ENCODE measurements at places on chromosomes 3 and 15.

DNA sequence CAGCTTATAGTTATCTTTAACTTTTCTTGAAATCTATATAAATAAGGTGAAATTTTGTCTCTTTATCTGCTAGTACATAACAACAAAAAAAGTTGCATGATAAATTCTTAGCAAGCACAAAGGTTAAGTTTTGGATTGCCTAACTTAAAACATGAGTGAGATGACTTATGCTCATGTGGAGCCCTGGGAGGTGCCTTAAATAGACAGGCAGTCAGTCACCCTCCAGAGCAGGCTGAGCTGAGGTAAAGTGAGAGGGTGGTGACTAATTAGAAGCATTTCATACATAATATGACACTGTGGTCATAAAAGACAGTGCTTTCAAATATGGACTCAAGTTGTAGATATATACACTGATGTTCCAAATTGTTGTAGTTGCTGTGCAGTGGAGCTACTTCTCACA lies 14.6 kb upstream of the MME start:
- no peak for DNase-seq

DNA sequence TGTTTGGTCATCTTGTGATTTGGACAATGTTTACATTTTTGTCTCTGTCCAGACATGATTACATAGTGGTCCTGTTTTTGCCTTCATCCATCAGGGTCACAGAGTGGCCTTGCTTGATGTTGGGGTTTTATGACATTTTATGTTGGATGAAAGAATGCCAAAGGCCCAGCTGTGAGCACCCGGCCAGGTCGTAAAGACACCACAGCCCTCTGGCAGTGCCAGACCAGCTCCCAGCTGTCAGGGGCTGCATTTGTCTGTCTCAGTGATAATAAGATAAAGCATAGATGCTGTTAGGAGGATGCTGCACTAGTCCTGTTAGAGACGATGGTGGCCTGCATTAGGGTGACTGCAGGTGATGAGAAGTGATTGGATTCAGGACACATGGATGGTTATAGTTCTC lies 117.5 kb downstream of the FAM174B start:
- no peak for DNase-seq

GRCh38 chr15:43887901-43888300 lies 61.1 kb downstream of the WDR76 start:
- no peak for DNase-seq

DNA sequence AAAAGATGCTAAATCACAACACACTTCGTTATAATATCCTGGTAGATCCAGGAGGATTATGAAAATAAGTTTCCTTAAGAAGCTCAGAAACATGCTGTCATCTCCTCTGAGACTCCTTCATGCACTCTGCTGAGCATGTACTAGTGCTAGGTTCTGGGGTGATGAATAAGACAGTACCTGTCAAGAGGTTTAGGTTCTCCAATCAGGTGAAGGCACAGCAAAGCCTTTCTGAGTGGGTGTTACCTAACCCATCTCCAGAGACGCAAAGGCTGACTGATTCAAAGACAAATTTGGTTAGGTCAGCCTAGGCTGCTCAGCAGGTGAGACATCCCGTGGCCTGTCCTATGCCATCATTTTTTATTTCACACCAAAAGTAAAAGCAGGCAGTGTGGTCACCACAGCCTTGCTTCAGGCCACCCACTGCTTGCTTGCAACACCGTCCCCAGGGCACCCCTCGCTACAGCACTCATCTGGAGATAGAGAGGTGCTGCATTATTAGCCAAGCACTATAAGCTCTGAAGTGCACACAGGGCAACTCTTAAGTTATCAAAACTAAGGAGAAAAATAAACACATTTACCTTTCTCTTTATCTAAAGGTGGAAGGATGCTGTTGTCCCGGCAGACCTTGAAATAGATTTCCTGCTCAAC lies 117.2 kb downstream of the TJP1 start:
- DNase-seq: no peak

- no peak for DNase-seq
Measured at GRCh38 chr3:60933824-60934223, 317.4 kb downstream of the FHIT start.

GRCh38 chr15:82105451-82106215 lies 59.8 kb upstream of the MEX3B start:
- DNase-seq: no peak

GRCh38 chr3:128235207-128235926 lies 82.1 kb downstream of the EEFSEC start:
- no peak for DNase-seq

DNA sequence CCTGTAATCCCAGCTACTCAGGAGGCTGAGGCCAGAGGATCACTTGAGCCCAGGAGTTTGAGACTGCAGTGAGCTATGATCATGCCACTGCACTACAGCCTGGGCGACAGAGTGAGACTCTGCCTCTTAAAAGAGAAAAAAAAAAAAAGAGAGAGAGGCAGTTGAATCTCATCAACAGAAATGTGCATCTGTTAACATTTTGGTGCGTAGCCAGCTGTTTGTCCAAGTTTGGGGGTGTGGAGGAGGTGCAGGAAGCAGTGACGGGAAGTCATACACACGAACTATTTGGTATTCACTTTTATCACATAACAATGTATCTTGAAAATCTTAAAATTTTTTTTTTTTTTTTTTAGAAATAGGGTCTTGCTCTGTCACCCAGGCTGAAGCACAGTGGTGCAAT lies 18.2 kb upstream of the CEMIP start:
- no peak for DNase-seq

DNA sequence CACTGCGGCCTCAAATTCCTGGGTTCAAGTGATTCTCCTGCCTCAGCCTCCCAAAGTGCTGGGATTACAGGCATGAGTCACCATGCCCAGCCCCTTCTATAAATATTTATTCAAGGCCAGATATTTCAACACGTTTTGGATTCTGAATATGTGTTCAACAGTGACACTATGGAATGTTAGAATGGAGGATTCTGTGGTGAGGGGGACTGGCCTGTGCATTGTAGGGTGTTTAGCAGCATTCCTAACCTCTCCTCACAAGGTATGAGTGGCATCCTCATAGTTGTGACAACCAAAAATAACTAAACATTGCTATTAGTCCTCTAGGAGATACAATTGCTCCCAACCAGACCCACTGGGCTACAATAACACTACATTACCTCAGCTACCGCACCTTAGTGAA lies 104.0 kb upstream of the ATP10A start:
- DNase-seq: no peak

DNA sequence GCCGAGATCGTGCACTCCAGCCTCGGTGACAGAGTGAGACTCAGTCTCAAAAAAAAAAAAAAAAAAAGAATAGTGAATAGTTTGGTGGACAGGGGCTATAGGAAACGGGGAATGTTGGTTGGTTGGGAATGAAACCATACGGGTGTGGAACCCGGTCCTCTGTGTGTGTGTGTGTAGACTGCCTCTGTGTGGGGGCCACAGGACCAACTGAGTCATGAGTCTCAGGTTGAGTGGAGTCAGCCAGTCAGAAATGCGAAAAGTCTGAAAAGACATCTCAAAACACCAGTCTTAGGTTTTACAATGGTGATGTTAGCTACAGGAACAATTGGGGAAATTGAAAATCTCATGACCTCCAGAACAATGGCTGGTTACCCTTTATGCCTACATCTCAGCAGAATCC lies 44.5 kb downstream of the ZDHHC19 start:
- no peak for DNase-seq

DNA sequence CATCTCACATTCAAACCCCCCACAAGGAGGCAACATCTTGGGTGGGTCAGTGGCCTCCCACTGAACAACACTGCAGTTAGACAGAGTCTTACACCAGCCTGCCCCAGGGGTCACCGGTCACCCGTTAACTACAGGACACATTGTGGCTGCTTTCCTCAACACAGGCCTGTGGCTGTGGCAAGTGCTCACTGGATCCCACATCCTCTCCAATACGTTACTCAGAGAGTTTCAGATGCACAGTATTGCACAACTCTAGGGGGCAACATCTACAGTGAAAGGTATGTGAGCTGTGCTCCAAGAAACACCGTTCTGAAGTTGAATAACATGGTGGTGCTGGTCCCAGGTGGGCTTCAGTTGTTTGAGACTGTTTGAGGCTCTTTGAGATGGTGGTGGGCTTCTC lies 41.0 kb downstream of the CTDSPL start:
- DNase-seq: no peak

DNA sequence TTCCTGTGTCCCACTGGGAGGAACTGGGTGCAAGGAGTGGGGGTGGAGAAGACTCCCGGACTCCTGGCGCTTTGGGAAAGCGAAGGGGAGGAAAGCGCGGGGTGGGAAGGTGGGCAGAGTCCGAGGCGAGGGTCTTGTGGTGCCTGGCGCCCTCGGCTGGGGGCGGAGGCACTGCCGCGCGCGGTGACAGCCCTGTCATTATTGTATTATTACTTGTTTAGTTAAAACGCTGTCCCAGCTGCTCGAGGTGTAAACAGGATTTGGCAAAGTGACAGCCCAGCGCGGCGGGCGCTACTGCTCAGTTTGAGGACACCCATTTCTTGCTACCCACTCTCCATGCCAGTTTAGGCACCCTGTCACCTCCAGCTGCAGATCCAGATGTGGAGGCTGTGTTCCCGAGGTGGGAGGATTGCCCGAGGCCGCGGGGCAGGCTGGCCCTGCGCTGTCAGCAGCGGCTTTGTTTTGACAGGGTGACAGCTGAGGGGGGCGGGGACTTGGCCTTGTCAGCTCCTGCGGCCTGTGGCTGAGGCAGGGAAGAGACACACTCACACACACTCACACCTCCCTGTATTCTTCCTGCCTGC lies 1.0 kb downstream of the KAT2B start:
- no peak for DNase-seq

DNA sequence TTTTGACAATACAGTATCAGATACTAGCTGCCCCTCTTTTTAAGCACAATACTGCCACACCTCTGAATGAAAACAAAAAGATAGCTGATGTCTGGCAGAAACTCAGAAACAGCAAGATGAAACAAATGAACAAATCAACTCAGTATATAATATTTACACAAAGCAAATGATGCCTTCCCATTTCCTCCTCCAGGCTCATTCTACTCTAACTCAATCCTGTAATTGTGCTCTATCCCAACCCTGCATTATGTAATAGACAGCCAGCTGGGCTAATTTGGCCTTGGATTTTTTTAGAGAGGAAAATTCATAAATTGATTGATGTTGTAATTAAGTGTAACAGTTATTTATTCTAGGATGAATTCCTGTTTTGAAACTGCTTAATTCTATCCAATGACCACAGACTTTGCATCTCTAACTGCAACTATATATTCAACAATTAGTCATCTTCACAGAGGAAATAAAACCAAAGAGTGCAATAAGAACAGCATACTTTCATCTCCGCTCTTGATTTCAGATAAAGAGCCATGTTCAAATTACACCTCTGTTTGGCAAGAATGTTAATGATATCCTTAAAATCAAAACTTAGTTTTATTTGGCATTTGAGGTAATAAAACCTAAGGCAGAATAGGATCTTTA lies 6.1 kb downstream of the ATG3 start:
- no peak for DNase-seq

DNA sequence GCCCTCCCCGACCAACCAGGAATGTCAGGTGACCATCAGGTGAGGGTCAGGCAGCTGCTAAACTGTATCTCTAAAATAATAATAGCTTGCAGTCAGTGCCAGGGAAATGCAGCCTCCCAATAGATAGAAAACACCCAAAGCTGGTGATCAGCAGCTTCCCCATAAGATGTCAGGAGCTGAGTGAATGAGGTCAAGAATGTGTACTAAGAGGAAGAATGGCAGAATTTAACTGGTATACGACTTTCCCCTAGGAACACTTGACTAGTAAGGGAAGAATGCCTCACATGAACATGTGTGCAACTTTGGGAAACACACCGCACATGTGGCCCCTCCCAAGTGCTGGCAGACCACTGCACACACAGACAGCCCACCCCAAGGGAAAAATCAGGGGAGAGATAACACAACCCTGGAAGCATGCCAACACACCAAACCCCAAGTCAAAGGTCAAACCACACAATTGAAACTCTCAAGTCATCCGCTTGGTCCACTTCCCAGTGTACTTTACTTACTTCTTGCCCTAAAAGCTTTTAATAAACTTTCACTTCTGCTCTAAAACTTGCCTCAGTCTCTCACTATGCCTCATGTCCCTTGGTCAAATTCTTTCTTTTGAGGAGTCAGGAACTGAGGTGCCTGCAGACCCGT lies 806.5 kb downstream of the OTOL1 start:
- no peak for DNase-seq

DNA sequence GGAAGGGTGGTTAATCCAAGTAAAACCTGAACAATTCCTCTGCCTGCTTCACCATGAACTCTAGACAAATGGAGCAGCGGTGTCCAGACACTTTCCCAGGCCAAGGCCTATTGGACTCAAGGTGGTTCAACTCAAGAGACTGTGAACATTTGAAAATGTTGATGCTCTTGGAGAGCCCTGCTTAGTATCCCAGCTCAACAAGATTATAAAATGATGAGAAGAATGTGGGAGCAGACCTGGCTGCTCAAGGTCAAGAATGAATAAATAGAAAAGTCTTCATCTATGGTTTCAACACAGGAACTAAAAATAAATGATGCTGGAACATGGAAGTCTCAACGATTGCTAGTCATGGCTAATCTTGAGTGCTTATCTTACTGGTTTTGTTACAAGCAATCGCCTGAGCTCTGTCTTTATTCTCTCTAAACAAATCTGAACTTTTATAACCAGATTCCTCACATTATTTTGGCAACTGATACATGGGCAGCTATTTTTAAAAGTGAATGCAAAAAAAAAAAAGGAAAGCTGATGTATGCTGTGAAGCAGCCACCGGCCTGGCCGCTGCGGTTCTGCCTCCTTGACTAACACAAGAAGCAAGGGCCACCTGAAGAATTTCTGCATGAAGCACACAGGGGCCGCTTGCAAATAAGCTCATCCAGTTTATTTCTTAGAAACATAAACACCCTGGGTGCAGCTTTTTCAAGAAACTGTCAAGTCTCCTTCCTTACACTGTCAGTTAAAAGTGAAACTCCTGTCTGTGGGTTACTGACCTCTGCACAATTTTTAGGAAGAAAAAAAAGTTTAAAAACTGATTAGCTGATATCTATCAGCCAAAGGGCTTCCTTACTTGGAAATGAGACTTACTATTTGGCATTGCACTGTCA lies 120.1 kb upstream of the ARHGEF3 start:
- no peak for DNase-seq

DNA sequence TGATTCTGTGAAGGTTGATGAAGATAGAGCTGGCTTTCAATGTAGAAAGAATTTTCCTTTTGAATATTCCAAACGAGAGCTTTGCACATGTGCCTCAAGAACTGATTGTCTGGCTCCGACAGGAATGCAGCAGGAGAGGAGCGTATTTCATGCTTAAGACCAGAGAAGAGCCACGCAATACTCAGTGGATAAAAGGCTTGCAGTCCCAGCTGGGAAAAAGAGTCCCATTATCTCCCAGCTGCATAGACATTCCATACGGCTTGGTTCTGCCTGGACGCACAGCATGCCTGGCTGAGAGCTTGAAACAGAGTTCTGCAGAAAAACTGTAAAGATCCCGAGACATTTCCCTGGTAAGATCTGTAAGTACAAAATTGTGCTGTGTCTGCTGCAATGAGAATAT lies at the start of gene CNTN6:
Gene CNTN6 (plus strand): TSS at position 254 of the 400 bp plus-strand sequence. CDS start 54,985 bp downstream, outside the sequence.
- no peak for DNase-seq

GRCh38 chr15:69360642-69361041 lies 53.5 kb upstream of the KIF23 start:
- DNase-seq: no peak

GRCh38 chr3:195921334-195921791 lies 13.0 kb upstream of the TNK2 start:
- no peak for DNase-seq

GRCh38 chr3:159631226-159631625 lies 357.4 kb upstream of the IL12A start:
- DNase-seq: no peak

GRCh38 chr15:84699538-84700191 lies 16.3 kb downstream of the SEC11A start:
- no peak for DNase-seq

GRCh38 chr3:10505791-10506585 lies 602 bp upstream of the ATP2B2 start:
- no peak for DNase-seq
